ENCODE measurements at places on chromosomes 7 and 10.

GRCh38 chr7:17530741-17531421, 232.4 kb downstream of the AHR start:
- DNase-seq: peak; percentile 20

- DNase-seq: no peak
These were observed 25.1 kb upstream of the ELOVL3 start for GRCh38 chr10:102200751-102201640.

- DNase-seq: peak; percentile 85
These were observed 17.0 kb upstream of the GIMAP2 start for GRCh38 chr7:150668472-150668911.

DNA sequence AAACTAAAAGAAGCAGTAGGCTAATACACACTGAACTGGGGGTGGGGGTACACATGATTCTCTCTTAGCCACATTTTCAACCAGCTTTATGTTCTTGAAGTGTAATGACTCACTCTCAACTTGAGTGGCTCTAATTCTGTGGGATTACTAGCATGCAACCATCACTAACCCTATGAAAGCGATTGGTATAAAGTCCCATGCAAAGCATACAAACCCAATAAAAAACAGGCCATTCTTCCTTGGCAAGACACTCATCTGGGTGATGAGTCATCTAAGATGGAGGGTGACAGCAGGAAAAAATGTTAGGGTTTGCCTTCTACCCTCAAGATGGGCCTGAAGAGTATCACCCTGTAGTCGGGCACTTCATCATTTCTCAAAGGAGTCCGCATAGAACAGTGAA, 14.9 kb upstream of the PON3 start:
- peak; percentile 36 for DNase-seq

GRCh38 chr7:54485044-54485443, 57.1 kb upstream of the VSTM2A start:
- DNase-seq: no peak
